NCI-H1105 treated with DMSO at 0.1 percent for 48 hours (cell line): ENCODE measurements at places on chromosomes 11 and 22.
A peak's percentile ranks its signal among the peaks of the same experiment; 100 is the strongest.

DNA sequence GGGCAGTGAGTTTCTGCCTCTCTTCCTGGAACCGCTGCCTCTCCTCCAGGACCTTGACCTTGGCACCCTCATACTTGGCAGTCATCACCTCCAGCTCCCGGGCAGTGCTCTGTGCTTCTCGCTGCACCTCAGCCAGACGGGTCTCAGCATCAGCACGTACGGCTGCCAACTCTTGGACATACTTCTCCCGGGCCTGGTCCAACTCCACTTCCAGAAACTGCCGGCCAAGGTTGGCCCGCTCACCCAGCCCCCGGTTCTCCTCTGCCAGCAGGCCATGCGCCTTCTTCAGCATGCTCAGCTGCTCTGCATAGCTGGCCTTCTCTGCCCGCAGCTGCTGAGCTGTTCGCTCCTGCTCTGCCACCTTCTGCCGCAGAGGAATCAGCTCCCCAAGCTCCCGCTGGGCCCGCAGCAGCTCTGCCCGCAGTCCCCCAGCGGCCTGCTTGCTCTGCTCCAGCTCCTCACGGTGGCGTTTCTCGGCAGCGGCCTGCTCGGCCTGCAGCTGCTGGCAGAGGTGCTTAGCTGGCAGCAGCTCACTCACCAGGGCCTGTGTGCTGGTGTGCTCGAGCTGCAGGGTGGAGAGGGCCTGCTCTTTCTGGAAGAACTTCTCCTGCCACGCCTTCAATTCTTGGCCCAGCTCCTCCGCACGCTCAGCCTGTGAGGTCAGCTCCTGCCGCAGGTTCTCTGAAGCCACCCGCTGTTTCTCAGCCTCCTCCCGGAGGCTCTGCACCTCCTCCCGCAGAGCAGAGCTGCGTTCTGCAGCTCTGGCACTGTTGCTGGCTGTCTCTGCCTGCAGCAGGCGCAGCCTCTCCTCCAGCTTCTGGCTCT lies 14.4 kb downstream of the IL18BP start:
- DNase-seq, result no peak

GRCh38 chr22:31556627-31557203 lies 60.4 kb downstream of the SFI1 start:
- peak; percentile 45 for DNase-seq

GRCh38 chr11:70892889-70893288 lies 359.5 kb downstream of the SHANK2 start:
- DNase-seq, result no peak

DNA sequence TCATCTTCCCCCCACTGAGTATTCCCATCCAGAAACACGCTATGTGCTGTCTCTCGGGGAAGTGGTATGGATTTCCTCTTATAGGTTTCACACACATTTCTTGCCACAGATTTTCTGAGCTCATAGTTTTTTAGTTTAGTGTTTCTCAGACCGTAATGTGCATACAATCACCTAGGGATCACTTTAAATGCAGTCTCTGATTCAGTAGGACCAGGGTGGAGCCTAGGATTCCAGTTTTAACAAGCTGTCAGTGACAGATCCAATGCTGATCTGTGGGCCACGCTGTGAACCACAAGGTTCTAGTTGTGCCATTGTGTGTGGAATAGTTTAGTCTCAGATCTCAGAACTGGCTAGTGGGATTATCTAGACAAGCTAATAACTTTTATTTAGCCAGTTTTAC lies 23.7 kb upstream of the CXCR5 start:
- DNase-seq, result no peak

DNA sequence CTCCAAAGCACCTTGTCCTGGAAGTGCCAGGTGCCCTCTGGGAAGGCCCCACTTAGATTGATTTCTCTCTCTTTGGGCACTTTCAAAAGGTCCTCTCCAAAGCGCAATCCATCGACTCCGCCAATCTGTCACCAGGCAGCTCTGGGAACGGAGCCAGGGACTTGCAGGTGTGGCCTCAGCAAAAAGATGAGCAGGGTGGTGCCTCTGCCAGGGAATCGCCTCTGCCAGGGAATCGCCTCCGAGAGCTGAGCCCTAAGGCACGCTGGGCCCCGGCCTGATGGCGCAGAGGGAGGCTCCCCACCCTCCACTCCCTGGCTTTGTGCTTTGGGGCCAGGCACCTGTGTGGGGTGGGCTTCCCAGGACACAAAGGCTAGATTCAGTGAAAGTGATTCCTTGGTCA lies 1391.3 kb downstream of the TBC1D22A start:
- DNase-seq, result peak; percentile 88

DNA sequence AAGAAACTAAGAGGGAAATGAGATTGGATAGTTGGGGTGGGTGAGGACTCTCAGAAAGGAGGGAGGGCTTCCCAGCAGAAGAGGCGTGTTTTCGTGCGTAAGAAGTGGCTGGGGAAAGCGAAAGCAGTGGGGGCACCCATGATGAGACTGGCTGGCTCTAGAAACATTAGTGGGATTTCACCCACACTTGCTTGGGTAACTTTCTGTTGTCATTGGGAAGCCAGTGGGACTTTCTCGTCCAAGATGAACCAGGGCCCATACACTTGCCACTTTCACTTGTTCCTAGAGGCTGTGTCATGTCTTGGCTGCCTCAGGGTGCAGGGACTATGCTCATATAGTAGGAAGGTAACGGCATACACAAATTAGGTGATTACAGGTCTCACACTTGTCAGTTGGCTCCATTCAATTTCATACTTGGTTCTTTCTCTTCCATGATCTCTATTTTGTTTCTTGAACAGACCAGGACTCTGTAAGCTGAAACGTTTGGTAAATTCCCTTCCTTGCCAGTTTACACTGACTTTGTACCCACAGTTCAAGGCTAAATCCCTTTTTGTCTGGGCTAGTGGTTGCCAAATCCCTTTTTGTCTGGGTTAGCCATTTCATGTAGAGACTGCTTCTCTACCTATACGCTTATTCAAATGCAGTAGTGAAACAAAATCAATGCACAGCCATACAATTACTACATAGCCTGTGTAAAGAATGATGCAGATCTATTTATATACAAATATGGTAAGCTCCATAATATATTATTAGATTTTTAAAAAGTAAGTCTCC lies 42.0 kb upstream of the CXCR5 start:
- no peak for DNase-seq
